ENCODE measurements at places on chromosomes 1 and 21.

GRCh38 chr1:186502087-186502486 is 41.2 kb upstream of the PDC start:
- DNase-seq = no peak

DNA sequence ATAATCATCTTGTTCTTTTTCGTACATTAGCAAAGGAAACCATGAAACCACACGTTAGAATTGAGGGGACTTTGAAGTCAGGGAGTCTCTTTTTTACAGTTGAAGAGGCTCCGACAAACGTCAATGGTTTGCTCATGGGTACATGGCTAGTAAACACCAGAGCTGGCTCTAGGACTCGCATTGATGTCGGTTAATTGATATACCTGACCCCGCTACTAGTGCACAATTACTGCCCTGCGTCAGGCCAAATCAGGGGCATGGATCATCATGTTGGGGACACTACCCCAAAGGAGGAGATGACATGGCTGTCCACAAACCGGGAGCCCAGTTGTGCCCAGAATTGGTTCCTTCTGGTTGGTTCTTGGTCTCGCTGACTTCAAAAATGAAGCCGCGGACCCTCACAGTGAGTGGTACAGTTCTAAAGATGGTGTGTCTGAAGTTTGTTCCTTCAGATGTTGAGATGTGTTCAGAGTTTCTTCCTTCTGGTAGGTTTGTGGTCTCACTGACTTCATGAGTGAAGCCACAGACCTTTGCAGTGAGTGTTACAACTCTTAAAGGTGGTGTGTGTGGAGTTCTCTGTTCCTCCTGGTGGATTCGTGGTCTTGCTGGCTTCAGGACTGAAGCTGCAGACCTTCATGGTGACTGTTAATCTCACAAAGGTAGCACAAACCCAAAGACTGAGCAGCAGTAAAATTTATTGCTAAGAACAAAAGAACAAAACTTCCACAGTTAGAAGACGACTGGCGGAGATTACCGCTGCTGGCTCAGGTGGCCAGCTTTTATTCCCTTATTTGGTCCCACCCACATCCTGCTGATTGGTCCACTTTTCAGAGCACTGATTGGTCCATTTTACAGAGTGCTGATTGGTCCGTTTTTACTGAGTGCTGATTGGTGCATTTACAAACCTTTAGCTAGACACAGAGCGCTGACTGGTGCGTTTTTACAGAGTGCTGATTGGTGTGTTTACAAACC is 126.9 kb upstream of the ERRFI1 start:
- no peak for DNase-seq

- peak; percentile 52 for DNase-seq
These were observed 81.7 kb downstream of the SSBP3 start for GRCh38 chr1:54324251-54325140.

DNA sequence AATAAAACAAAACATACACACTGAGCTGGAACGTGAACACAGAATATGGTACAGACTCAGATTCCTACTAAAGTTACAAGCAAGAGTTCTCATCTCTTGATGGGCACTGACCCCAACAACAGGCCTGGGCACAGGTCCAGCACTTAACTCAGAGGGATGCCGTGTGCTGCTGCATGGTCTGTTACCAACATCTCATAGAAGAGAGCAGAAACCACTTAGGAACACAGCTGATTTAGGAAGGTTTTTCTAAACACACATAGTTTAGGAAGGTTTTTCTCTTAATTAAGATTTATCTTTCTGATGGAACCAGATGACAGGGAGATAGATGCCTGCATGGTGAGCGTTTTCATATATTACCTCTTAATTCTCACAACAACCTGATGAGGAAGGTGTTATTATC is 1.5 kb downstream of the GCLM start:
- no peak for DNase-seq

- DNase-seq = no peak
These were observed 30.1 kb downstream of the SKI start for GRCh38 chr1:2258122-2258681.

- no peak for DNase-seq
These were observed 270.0 kb downstream of the AMY1C start for GRCh38 chr1:104019675-104020049.

- DNase-seq = no peak
These were observed 16.8 kb downstream of the CCDC190 start for GRCh38 chr1:162844153-162844552.

Measured in dorsolateral prefrontal cortex (tissue), 122 donors.